ENCODE measurements at places on chromosomes 1 and 21.
A peak's percentile ranks its signal among the peaks of the same experiment; 100 is the strongest.

GRCh38 chr1:198141668-198142351, 15.0 kb upstream of the NEK7 start:
- no peak for DNase-seq

- no peak for DNase-seq
Observed at GRCh38 chr1:93338387-93339146, 7.1 kb upstream of the DR1 start.

DNA sequence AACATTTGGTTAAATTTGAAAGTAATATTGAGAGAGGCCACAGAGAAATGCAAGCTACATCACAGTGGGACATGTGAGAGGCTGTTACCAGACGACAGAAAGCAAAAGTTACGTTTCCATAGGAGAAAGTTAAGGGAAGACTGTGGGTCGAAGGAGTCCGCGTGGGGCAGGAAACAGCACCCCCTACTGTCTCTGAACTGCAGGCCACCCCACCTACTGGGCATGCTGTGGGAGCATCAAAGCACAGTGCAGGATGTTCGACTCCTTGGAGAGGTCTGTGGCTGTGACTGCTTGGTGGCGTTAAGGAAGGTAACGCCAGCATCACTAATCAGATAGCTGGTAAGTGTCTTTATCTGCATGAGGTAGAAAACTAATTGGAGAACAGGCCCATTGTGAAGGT, 123.9 kb downstream of the PTBP2 start:
- peak; percentile 9 for DNase-seq

DNA sequence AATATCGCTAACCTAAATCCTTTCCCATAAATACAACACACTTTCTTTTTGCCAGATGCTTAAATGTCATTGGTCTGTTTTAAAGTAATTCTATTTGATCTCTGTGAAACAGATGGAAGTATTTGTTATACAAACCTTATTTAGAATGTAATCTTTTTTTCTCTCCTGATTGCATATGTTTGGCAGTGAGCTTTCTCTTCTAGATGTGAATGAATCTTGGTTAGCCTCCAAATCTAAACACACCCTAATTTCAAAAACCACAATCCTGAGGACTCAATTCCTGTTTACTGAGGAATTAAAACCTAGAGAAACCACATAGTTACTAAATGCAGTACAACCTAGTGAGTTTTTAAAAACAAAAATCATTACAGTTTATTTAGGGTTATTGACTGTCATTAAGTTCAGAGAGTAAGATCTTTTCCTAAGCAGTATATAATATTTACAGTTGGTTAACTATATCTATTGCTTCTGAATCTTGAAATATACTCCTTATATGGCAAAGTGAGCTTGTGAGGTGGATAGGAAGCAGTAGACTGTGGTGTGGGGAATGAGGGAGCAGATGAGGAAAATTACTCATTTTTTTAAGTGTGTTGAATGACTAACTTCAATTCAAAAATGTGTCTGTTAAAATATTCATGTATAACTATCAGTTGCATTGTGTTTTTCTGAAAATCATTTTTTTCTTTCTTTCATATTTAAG, 218.7 kb downstream of the FMN2 start:
- DNase-seq: no peak

DNA sequence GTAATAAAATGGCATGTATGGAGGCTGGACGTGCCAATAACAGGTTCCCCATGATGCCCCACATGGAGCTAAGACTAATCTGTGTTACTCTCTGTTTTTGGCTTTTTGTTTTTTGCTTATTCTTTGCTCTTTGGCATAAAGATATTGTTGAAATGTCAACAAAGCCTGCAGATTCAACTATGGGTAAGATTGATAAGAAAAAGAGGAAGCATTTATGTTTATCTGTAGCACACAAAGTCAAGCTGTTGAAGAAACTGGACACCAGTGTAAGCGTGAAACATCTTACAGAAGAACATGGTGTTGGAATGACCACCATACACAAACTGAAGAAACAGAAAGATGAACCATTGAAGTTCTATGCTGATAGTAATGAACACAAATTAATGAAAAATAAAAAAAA, 402.7 kb downstream of the LTN1 start:
- no peak for DNase-seq
